ENCODE measurements at places on chromosomes 4 and X.

- no peak for DNase-seq
Observed at GRCh38 chr4:26005764-26006163, 91.7 kb downstream of the SMIM20 start.

GRCh38 chrX:53481816-53482465, 47.8 kb upstream of the HSD17B10 start:
- DNase-seq: peak; percentile 1

GRCh38 chr4:124390861-124391260, 321.7 kb downstream of the ANKRD50 start:
- no peak for DNase-seq

DNA sequence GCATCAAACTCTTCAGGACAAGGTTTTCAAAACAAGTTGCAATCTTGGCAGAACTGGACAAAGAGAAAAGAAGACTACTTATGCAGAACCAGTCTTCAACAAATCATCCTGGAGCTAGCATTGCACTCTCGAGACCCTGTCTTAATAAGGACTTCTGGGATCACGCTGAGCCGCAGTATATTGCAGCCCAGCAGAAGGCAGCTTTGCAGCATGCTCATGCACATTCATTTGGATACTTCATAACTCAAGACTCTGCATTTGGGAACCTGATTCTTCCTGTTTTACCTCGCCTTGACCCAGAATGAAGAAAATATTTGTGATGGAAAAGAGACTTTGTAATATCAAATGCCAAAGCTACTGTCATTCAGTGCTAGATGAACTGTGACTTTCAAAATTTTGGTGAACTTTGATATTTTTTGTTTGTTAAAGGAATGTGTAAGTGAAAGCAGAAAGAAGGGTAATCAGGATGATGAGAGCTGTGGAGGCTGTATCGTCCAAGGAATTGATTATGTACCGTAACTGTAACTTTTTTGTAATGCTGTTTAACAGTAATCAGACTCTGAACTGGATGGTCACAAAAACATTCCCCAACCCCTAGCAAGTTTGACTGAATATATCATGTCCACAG, 27.2 kb downstream of the HSPA4L start:
- DNase-seq: no peak

- no peak for DNase-seq
Observed at GRCh38 chr4:122012735-122013134, 60.9 kb upstream of the TRPC3 start.

- no peak for DNase-seq
Observed at GRCh38 chr4:108276690-108277089, 108.0 kb upstream of the LEF1 start.

DNA sequence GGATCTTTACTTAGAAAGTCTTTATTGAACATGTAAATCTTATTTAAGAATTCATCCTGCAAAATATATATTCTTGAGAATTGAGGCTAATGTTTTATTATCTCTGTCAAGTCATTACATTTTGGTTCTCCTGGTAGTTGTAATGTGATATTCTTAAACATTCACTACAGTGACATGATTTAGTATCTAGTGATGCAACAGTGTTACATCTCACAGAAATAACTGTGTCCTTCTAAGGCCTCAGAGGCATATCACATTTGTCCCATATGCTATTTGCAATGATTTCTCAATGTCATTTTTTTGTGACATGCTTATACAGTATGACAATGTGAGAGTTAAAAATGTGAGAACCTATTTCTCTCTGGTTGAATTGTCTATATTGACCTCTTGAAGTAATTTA, 34.1 kb downstream of the PRRG1 start:
- DNase-seq: no peak

- no peak for DNase-seq
Observed at GRCh38 chr4:138235419-138235952, 6.7 kb downstream of the SLC7A11 start.

GRCh38 chr4:86531440-86531839, 62.7 kb upstream of the PTPN13 start:
- DNase-seq: no peak

GRCh38 chr4:48085821-48086589, 48.0 kb downstream of the TXK start:
- no peak for DNase-seq

DNA sequence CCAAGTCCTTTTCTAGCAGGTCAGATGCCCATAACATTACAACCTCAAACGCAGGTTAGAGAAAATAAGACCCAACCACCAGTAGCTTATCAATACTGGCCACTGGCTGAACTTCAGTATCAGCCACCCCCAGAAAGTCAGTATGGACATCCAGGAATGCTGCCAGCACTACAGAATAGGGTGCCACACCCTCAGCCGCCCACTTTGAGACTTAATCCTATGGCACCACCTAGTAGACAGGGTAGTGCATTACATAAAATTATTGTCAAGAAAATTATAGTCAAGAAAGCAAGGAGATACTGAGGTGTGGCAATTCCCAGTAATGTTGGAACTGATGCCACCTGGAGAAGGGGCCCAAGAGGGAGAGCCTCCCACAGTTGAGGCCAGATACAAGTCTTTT, 19.9 kb upstream of the TRIM61 start:
- no peak for DNase-seq

GRCh38 chrX:40570346-40571093, 10.2 kb upstream of the ATP6AP2 start:
- no peak for DNase-seq

GRCh38 chrX:40422021-40422420, 158.7 kb upstream of the ATP6AP2 start:
- DNase-seq: no peak

GRCh38 chr4:25370242-25370641, 6.8 kb upstream of the ANAPC4 start:
- DNase-seq: no peak

- no peak for DNase-seq
Observed at GRCh38 chr4:545612-546011, 30.5 kb downstream of the TMEM271 start.

DNA sequence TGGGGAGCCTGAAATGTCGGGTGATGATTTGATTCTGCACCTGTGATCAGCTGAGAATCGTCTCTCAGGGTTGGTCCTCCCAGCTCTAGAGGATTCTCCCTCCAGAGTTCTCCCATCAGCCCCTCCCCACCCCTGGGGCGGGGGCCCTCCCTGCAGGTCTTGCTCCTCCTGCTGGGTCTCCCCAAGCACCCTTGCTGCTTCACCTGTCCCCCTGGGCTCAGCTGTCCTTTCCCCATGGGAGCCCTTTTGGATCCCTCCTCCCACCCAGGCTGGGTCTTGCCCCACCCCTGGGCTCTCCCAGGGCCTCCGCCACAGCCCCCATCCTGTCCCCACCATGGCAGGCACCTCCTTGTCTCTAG, 22.2 kb downstream of the PSAPL1 start:
- DNase-seq: no peak

- DNase-seq: no peak
Observed at GRCh38 chr4:75004755-75005668, 72.1 kb downstream of the PARM1 start.

- DNase-seq: no peak
Observed at GRCh38 chrX:66164470-66164869, 423 bp downstream of the HEPH start.

- DNase-seq: no peak
Observed at GRCh38 chr4:139521754-139522401, 34.1 kb downstream of the SETD7 start.

DNA sequence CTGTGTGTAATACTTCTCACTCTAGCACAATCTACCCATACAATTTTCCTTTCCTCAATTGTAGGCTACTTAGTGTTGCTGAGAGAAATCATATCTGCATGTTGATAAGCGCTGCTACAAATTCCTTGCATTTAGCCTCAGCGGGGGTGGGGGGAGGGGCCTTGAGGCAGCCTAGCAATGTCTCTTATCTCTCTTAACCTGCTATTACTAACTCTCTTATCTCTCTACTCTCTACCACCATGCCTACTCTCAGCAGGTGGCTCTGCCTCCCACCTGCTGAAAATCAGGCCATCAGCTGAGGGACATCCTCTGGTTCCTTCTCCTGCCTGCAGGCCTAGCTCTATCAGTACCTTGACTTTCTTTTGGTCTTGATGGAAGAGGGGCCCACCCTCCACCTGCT, 98.9 kb downstream of the GPR82 start:
- DNase-seq: no peak

DNA sequence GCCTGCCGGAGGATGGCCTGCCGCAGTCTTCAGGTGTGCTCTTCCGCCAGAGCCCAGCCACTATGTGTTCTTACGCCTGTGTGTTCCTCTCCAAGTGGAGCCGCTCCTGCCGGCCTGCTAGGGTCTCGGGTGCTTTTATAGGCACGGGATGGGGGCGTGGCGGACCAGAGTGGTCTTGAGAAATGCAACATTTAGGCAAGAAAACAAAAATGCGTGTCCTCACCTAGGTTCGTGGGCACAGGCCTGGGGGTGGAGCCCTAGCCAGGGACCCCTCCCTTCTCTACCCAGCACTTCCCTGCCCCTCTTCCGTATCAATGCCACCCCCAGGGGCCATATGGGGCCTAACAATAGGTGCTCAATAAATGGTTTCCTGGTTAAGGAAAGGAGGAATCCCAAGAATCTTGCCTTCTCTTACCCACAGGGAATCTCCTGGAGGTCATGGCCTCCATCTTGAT, 34.4 kb upstream of the LRBA start:
- no peak for DNase-seq

- no peak for DNase-seq
Observed at GRCh38 chr4:10347281-10347795, 109.9 kb downstream of the ZNF518B start.

- no peak for DNase-seq
Observed at GRCh38 chr4:170827562-170828274, 738.0 kb upstream of the AADAT start.

DNA sequence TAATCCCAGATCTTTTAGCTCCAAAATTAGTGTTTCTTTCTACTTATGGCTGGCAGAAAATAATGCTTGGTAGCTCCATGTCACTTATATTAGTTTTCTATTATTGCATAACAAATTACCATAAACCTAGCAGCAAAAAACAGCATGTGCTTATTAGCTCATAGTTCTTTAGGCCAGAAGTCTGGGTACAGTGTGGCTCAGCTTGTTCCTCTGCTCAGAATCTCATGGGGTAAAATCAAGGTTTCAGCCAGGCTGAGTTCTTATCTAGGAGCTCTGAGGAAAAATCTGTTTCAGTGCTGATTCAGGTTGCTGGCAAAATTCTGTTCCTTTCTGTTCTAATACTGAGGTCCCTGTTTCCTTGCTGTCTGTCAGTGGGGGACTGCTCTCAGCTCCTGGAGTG, 101.1 kb downstream of the CT47B1 start:
- no peak for DNase-seq

DNA sequence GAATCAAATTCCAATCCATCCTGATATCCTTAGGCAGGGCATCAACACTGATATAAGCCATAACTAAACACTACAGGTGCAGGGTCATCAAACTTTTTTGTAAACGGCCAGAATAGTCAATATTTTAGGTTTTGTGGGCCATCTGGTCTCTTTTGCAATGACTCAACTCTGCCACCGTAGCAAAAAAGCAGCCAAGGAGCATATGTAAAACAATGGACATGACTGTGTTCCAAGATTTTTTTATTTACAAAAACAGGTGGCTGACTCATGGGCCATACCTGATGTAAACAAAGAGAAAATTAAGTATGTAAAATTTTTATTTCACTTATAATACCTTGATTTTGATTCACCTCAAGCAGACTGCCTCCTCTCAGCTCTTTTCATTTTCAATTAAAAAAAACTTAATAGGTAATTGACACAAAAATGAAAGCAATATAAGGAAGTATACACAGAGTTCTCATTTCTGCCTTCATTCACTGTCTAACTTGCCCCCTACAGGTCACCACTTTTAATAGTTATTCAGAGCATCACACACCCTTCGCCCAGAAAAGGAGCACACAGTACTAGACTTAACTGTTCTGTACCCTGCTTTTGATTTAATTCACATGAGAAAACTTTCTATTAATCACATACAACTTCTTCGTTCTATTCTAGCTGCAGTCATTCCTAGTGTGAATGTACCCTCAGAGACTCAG, 35.3 kb upstream of the GPM6B start:
- DNase-seq: no peak

DNA sequence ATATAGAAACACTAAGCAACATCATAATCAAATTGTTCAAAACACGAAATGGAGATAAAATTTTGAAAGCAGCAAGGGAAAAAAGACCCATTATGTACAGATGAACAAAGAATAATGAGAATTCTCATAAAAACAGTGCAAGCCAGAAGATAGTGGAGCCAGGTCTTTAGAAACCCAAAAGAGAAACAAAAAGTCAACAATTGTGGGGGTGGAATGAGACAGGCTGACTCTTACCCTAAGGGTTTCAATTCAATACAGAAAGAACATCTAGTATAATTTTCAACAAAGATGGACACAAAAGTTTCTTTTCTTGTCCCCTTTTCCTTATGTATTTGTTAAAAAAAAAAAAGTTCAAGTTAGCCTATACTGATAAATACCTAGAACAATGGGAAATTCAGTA, 34.0 kb upstream of the MAGEB2 start:
- DNase-seq: no peak

GRCh38 chr4:48649505-48649904, 130.6 kb downstream of the FRYL start:
- DNase-seq: no peak

DNA sequence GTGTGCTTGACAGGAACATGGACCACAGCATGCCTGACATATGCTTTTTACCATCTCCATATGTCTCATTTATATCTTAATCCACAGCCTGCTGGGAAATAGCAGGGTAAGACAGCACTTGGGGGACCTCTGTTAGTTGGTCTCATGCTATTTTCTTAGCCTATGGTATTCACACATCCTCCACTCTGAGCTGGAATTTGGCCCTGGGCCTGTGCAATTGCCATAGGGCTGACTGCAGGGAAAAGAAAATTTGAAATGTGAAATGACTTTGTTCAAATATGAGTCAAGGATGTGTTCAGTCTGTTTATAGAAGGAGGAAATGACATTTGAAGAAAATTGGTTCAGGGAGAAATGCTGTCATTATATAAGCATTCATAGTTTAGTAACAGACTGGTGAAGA, 9.6 kb upstream of the MAP7D3 start:
- DNase-seq: no peak

DNA sequence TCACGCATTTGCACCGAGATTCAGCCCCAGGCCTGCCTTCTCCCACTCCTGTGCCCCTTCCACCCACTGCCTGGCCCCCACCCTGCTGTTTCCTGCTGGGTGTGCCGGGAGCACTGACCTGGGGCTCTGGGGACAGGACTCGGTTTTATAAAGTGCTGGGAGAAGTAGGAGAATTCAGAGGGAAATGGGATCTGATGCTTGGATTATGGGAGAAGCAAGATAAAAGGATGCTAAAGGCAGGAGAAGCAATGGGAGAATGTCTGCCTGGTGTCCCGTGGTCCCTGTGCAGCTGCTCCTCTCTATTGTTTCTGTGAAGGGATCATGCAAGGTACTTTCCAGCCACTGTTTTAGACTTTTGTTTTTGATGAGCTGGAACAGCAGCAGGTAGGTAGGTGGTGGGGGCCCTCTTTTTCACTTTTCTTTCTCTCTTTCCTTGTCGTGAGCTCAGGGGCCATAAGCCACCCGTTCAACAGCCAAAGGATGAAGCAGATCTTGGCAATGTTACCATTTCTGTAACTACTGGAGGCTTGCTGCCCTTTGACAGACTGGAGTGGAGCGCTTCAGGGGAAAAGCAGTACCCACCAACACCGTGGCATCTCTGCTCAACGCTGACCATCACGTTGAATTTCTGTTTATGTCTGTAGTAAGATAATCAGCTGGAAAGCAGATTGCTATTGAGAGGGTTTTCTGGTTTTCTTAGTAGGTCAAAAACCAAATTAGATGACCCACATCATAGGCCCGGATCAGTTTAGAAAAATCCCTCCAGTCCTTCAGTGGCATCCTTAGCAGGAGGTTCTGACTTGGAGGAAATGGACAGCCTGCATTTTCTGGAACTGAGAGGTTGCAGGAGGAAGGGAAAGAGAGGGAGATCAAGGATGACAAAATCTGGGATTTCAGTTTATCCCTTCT, 63.8 kb upstream of the ENPP6 start:
- no peak for DNase-seq

GRCh38 chrX:115350711-115351381, 61.3 kb downstream of the LUZP4 start:
- DNase-seq: no peak
